ENCODE measurements at places on chromosomes 7 and 10.
A peak's percentile ranks its signal among the peaks of the same experiment; 100 is the strongest.

DNA sequence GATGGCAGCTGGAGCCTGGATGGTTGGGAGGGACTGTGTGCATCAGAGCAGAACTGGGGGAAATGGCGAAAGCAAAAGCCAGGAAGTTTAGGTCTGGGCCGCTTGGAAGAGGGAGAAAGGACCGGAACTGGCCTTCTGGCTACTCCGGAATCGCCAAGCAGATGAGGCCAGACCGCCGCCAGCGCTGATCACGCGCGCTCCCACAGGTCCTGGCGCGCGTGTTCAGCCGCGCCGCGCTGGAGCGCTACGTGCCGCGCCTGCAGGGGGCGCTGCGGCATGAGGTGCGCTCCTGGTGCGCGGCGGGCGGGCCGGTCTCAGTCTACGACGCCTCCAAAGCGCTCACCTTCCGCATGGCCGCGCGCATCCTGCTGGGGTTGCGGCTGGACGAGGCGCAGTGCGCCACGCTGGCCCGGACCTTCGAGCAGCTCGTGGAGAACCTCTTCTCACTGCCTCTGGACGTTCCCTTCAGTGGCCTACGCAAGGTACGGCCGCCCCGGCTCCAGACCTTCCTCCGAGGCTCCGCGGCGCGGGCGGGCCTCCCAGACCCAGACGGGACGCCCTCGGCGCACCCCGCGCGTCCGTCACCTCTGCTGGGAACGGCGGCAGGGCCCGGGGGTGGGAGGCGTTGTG is 2.0 kb downstream of the CYP26C1 start:
- ATAC-seq: peak; percentile 74

DNA sequence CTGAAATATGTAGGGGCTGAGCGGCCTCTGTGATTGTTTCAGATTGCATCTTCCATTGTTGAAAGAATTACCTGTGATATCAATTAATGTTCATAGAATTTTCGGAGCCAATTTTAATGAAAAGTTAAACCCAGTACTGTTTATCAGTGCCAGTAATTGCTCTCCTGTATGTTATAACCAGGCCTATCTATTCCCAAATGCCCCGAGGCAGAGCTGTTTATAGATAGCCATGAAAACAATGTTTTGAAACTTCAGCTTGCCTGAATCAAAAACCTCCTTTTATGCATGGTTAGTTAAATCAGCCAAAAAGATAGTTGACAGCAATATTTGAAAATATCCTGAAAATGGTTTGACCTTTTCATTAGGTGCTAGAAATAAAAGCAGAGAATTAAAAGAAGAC is 50.1 kb upstream of the HDAC9 start:
- ATAC-seq: no peak

GRCh38 chr7:30813466-30813865 is 42.2 kb downstream of the MINDY4 start:
- no peak for ATAC-seq

DNA sequence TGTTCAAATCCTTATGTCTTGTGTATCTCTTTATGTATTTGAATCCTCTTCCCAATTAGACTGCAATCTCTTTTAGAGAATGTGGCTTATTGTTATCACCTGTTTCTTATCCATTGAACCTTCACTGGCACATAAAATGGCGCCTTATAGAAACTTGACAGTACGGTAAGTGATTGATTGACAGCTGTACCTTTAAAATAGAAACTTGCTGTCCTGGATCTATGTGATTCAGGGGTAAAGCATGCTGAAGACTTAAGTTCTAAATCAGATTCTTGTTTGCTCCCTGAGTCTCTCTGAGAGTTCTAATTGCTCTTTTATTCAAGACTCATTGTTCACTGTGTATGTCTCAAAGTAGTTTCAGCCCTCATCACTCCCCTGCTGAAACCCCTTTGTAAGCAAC is 91.3 kb downstream of the CACNB2 start:
- no peak for ATAC-seq

DNA sequence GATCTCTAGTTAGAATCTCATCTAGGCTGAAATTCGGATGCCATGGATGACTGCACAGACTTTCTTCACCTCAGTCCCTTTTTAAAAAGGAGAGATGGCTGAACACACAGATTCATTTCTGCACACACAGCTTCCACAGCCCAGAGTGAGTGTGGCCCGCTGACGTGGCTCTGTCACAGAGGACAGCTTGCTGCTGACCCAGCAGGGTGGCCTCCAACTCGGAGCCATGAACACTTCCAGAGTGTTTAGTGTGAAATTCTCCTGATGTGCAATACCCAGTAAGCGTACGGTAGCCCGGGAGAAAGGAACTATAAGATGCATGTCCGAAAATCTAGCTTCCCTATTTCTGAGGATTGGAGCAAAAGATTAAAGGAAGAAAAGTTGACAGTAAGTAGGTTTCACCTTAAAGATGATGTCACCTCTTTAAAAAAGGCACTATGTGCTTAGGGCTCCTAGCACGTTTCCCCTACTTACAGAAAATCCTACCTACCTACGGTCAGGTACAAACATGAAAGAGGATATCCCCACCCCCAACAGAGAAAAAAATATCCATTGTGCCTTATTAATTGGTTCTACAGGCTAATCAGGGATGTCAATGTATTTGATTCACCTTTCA is 162.2 kb downstream of the RAPGEF5 start:
- ATAC-seq: no peak

- no peak for ATAC-seq
Observed at GRCh38 chr10:23172429-23173213, 19.5 kb upstream of the PTF1A start.

GRCh38 chr7:44175730-44176129 is 13.5 kb downstream of the GCK start:
- ATAC-seq: no peak

GRCh38 chr7:19915596-19915995 is 142.2 kb upstream of the TMEM196 start:
- no peak for ATAC-seq

DNA sequence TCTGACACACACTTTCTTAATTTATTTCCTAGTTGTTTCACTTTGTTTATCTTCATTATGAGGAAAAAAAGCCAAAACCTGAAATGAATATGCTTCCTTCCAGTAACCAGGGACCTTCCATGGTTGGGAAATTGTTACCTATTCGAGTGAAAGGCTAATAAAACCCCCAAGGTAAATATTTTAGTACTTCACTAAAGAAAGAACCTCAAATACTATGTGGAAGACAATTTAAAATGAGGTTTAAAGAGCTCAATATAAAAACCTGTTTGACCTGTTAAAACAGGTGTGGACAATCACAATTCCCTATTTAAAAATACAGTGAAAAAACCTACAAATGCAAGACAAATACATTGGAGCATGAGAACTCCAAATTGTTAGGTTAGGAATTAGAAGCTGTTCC is 192.6 kb downstream of the CFTR start:
- ATAC-seq: no peak

DNA sequence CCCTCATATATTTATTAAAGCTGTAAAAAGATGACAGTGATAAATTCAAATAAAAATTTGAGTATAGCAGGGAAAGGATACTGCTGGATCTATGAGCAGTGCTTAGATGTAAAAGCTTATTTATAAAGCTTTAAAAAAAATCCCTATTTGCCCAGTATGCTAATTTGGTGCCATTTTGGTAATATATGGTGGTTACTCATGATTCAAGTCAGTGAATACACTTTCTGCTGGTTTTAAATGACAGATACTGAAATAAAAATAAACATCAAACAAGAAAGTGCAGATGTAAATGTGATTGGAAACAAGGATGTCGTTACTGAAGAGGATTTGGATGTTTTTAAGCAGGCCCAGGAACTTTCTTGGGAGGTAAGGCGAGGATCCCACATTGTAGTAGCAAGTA is 134.4 kb upstream of the SAMD8 start:
- ATAC-seq: no peak

DNA sequence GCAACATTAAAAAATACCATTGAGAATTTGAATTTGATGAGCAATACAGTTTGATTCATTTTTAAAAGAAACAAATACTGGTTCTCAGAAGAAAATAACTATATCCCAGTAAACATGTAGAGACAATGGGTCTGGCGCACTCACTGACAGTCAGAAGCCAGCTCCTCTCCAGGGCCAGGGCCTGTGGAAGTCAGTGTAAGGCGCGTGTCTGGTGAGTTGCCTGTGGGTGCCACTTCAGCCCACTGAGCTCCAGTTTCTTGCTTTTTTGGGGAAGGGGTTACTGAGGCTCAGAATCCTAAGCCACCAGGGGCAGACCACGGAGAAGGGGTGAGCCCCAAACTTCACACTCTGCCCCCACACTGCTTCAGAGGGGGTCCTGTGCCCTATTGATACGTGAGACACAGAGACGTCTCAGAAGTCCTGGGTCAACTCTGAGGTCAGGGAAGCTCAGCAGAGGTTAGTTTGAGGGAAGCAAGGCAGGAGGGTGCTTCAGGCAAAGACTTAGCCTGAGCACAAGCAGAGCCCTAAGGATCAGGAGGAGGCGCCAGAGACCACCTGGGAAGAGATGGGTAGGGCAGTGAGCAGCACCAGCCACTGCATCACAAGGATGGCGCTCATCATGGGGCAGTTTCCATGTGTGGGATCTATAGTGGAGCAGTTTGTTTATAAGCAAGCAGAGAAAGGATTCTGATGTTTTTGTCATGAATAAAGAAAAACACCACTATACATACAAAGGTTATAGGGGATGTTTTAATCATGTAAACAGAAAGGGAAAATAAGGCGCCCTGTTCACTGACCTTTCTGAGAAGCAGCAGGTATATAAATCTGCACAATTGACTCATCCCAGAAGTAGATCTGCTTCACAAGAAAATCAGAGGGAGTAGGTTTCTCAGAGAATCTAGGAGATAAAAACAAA is 95.7 kb downstream of the PKD1L1 start:
- ATAC-seq: peak; percentile 65

- ATAC-seq: no peak
Observed at GRCh38 chr10:13709931-13710650, 123.3 kb downstream of the PRPF18 start.

GRCh38 chr10:47288236-47288635 is 11.8 kb upstream of the GDF10 start:
- no peak for ATAC-seq

- ATAC-seq: no peak
Observed at GRCh38 chr7:130299866-130300265, 6.9 kb downstream of the CPA4 start.

DNA sequence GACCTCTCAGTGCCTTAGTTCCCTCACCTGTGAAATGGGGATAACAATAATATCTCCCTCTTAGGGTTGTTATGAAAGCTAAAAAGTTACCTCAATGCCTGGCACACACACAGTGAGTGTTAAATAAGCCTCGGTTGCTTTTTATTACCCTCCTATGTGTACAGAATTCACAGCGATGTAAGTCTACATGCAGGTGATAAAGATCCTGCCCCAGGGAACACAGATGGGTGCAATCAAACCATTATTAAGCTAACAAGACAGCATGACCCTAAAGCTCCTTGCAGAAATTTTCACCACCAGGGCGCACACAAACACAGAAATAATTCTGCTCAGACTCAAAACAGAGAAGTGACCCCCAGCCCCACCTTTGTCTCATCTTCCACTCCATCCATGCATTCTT is 261.9 kb downstream of the SNX10 start:
- no peak for ATAC-seq

GRCh38 chr10:116287906-116288501 is 15.0 kb upstream of the GFRA1 start:
- ATAC-seq: no peak

DNA sequence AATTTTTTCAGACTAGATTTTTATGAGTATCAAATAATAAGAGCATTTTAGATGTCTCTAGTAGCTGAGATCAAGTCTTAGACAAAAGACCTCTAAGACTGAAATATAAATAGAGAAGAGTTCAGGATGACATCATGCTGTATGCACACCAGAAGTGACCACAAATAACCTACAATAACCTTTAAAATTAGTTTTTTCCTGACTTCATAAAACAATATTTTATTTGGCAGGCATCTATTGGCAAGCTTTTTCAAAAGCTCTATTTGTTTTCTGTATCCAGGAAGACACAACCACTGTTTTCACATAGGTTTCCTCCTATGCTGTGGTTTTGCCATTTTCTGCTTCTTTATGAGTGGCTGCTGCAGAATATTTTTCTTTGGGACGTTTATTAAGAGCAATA is 359.1 kb downstream of the CRPPA start:
- ATAC-seq: no peak

GRCh38 chr10:117460846-117461765 is 81.4 kb upstream of the EMX2 start:
- no peak for ATAC-seq

GRCh38 chr7:4621396-4621795 is 60.7 kb upstream of the FOXK1 start:
- no peak for ATAC-seq
